ENCODE measurements at places on chromosomes 2 and 18.

- H3K27me3 ChIP-seq: no peaks in the 10 kb centered on the region
- no peak overlapping the region for H3K4me3 ChIP-seq
- peaks cover 7% of the 10 kb centered on the region for H3K36me3 ChIP-seq
- DNase-seq: no peak
- H3K27ac ChIP-seq: no peak overlapping the region
Measured at GRCh38 chr18:23301972-23302371, 151.1 kb upstream of the RIOK3 start.

DNA sequence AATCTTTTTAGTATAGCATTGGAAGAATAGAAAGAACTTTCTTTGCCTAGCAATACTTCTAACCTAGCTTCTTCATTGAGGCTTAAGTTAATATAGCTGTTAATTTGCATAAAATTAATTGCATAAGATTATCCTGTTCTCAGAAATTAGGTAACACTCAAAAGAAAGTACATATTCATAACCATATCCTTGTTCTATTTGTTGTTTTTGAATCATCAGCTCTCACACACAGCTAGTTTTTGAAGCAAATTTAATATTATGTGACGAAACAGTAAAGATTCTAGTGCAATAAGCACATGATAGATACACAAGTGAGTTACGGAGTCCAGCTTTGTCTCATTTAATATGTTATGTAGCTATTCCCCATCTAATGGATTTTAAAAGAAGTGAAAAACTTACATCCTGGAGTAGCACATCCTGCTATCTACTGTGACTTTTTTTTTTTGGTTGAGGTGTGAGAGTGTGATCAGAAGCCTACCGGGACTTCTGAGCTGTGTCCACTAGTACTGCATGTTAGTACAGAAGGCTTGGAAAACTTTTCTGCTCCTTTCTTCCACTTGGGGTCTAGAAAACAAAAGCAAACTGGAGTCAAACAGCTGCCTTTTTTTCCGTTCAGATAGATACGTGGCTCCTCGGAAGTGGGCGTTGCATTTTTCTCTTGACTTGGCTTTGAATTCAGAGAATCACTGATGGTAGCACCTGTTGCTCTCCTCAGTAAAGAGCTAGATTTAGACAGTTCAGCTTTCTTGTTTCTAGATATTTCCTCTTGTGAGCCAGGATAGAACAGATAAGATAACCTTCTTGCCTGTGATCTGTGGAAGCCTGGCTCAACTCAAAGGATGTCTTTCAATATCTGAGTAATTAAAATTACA lies 27.2 kb downstream of the KDM3A start:
- H3K4me1 ChIP-seq: no peaks in the 10 kb centered on the region
- no peak overlapping the region for H3K27ac ChIP-seq
- no peak overlapping the region for H3K4me3 ChIP-seq
- DNase-seq: no peak
- no peaks in the 10 kb centered on the region for H3K27me3 ChIP-seq

GRCh38 chr2:219430633-219431615 lies 3.7 kb upstream of the SPEG start:
- no peaks in the 10 kb centered on the region for H3K27me3 ChIP-seq
- no peak overlapping the region for H3K27ac ChIP-seq
- H3K4me1 ChIP-seq: peaks cover 19% of the 10 kb centered on the region
- DNase-seq: peak; percentile 61

- no peak overlapping the region for H3K4me3 ChIP-seq
- peak; percentile 53 for DNase-seq
- no peaks in the 10 kb centered on the region for H3K36me3 ChIP-seq
- no peaks in the 10 kb centered on the region for H3K27me3 ChIP-seq
- peaks cover 1% of the 10 kb centered on the region for H3K4me1 ChIP-seq
Measured at GRCh38 chr2:19488009-19488691, 129.7 kb upstream of the OSR1 start.

- no peak overlapping the region for H3K4me3 ChIP-seq
- no peaks in the 10 kb centered on the region for H3K36me3 ChIP-seq
- H3K4me1 ChIP-seq: no peaks in the 10 kb centered on the region
- DNase-seq: no peak
Measured at GRCh38 chr2:200101922-200102321, 146.5 kb downstream of the MAIP1 start.

DNA sequence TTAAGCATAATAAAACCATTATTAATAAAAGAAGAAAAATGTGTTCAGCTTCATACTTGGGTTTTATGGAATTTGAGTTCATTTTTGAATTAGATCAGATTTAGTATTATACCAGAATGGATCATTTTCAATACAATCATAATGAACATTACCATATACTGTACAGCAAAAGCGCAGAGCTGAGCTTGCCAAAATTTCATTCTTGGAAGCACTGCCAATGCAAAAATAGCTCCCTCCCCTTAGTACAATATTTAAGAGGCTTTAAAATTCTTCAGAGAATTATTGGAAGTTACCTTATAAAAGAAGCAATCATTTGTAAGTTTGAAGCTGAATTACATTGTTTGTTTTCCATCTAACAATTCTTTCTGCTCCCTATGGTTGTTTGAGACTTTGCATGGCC lies 938.1 kb upstream of the SLC39A10 start:
- H3K27me3 ChIP-seq: no peaks in the 10 kb centered on the region
- H3K4me3 ChIP-seq: no peak overlapping the region
- no peak for DNase-seq
- H3K27ac ChIP-seq: no peak overlapping the region
- no peaks in the 10 kb centered on the region for H3K36me3 ChIP-seq

- H3K27ac ChIP-seq: no peak overlapping the region
- H3K36me3 ChIP-seq: no peaks in the 10 kb centered on the region
- DNase-seq: peak; percentile 30
- H3K27me3 ChIP-seq: peaks cover 10% of the 10 kb centered on the region
Measured at GRCh38 chr2:205903549-205904129, 182.3 kb downstream of the INO80D start.

GRCh38 chr18:32152705-32153448 lies 37.0 kb upstream of the MEP1B start:
- H3K4me3 ChIP-seq: no peak overlapping the region
- no peak overlapping the region for H3K27ac ChIP-seq
- no peaks in the 10 kb centered on the region for H3K27me3 ChIP-seq
- DNase-seq: no peak

GRCh38 chr18:64438178-64438577 lies 289.3 kb upstream of the LINC00305 start:
- H3K27me3 ChIP-seq: no peaks in the 10 kb centered on the region
- H3K4me3 ChIP-seq: no peak overlapping the region
- no peaks in the 10 kb centered on the region for H3K4me1 ChIP-seq
- no peak overlapping the region for H3K27ac ChIP-seq
- H3K36me3 ChIP-seq: no peaks in the 10 kb centered on the region
- DNase-seq: no peak

DNA sequence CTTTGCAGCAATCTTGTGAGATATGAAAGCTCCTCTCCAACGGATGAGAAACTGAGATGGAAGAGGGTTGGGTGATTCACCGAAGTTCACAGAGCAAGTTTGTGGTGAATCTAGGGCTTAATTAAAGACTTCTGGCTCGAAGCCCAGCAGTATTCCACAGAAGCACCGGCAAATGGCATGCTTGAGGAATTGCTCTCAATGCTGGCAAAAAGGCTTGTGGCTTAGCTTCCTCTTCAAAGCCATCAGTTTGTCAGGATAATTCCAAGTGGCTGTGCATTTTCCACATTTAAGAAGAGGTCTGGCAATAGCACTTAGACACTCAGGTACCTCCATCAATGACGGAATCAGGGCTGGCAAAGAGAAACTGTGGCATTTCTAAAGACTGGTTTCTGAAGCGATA lies 98.7 kb upstream of the SLC66A3 start:
- no peak overlapping the region for H3K4me3 ChIP-seq
- peak; percentile 93 for DNase-seq
- H3K27ac ChIP-seq: no peak overlapping the region
- no peaks in the 10 kb centered on the region for H3K36me3 ChIP-seq
- H3K27me3 ChIP-seq: peaks cover 45% of the 10 kb centered on the region

DNA sequence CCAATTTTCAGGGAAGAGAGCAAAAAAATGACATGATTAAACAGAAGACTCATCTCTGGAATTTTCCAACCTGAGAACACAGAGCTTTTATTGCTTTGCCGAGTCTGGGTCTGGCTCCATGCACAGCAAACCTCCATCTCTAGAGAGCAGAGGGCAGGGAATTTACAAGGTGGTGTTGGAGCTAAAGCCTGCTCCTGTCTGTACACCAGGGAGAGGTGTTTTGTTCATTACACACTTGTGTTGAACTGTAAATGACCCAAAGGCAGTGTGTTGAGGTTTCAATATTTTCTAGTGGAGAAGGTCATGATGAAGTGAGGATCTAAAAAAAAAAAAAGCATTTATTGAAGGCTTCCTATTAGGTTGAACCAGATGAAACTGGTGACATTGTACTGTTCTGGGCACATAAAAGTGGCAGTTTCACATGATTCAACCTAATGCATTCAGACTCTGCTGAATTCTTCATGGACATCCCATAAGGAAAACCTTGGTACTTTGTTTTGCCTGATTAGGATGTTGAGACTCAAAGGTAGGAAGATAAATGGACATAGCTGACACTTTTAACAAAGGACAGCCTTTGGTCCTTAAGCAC lies 238.3 kb downstream of the CLIP4 start:
- H3K4me3 ChIP-seq: no peak overlapping the region
- H3K27me3 ChIP-seq: no peaks in the 10 kb centered on the region
- no peak overlapping the region for H3K27ac ChIP-seq
- no peaks in the 10 kb centered on the region for H3K4me1 ChIP-seq
- DNase-seq: no peak
- no peaks in the 10 kb centered on the region for H3K36me3 ChIP-seq

DNA sequence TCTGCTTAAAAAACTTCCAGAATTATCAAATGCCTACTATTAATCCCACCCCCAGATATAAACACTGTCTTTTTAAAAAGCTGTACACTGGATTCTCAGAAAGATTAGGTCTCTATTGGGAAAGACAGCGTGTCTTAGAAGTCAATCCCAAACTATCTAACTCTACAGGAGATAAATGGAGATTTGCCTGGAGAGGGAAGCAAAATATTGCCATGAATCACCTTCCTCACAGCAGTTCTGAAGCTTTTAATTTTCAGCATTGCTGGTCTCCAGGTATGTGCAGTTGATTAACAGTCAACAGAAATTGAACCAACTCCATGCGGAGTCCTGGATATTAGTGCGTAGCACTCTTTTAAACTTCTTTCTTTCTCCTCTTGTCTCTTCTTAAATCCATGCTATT lies 122.2 kb downstream of the DSC3 start:
- H3K36me3 ChIP-seq: no peaks in the 10 kb centered on the region
- no peak overlapping the region for H3K4me3 ChIP-seq
- H3K4me1 ChIP-seq: no peaks in the 10 kb centered on the region
- H3K27me3 ChIP-seq: no peaks in the 10 kb centered on the region

DNA sequence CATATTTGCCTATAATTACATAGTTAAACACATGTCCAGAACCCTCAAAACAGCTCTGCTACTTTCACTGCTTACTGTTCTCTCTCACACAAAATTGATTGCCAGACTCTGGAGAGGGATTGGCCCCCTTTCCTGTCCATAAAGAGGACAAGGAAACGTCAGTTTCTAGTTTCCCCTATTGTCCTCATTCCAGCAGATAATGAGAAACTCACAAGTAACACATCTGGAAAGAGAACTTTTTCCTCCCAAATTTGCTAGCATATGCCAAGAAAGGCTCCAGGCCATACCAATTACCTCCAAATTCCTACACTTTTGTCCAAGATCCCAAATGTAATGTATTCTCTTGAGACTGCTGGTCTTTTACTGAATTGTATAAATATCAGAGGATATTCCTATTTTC lies 200.5 kb downstream of the EXOC6B start:
- no peak overlapping the region for H3K27ac ChIP-seq
- H3K4me1 ChIP-seq: no peaks in the 10 kb centered on the region
- no peaks in the 10 kb centered on the region for H3K36me3 ChIP-seq
- H3K4me3 ChIP-seq: no peak overlapping the region
- H3K27me3 ChIP-seq: no peaks in the 10 kb centered on the region

DNA sequence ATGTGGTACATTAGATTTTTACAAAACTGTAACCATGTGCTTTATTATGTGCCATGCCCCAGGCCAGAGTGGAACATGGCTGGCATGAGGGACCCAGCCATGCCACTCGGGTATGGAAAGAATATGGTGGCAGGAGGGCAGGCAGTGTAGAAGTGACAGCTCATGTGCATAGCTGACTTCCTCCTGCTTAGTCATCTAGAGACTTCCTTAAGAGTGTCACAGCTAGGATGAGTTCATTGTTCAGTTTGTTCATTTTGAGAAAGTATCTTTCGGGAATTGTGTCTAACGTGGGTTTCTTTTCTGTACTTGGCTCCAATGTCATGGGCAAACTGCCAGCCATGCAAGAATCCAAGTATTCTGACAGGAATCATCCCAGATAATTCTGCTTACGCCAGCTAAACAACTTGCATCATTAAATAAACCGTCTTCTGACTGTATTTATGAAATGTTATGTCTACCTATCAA lies 94.3 kb upstream of the ITGB6 start:
- peak; percentile 91 for DNase-seq
- H3K27me3 ChIP-seq: no peaks in the 10 kb centered on the region
- H3K27ac ChIP-seq: peak overlapping the region; percentile 31
- peaks cover 80% of the 10 kb centered on the region for H3K36me3 ChIP-seq
- H3K4me3 ChIP-seq: no peak overlapping the region
- H3K4me1 ChIP-seq: peaks cover 11% of the 10 kb centered on the region

DNA sequence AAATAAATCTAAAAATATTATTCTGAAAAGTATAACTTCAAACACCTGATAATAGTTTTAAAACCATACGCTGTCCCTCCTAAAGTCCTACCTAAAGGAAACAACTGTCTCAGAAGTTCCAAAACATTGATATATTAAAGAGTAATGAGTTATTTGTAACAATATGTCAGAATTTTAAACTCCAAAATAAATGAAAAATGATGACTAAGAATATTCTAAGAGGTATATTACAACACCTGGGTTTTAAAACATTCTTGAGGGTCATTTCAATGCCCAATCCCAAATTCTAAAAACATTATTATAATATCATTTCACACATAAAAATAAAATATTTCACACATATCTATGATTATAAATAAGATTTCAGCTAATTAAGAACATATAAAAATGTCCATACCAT lies 20.2 kb downstream of the KIDINS220 start:
- no peaks in the 10 kb centered on the region for H3K27me3 ChIP-seq
- H3K36me3 ChIP-seq: peaks cover 8% of the 10 kb centered on the region
- H3K27ac ChIP-seq: no peak overlapping the region
- DNase-seq: no peak

- H3K27me3 ChIP-seq: peaks cover 25% of the 10 kb centered on the region
- DNase-seq: no peak
- H3K4me1 ChIP-seq: no peaks in the 10 kb centered on the region
Measured at GRCh38 chr18:59853380-59853779, 46.4 kb upstream of the PMAIP1 start.

- no peaks in the 10 kb centered on the region for H3K36me3 ChIP-seq
- no peak overlapping the region for H3K4me3 ChIP-seq
- H3K27ac ChIP-seq: no peak overlapping the region
- H3K4me1 ChIP-seq: no peaks in the 10 kb centered on the region
- DNase-seq: peak; percentile 83
Measured at GRCh38 chr2:179569831-179570233, 291.6 kb downstream of the ZNF385B start.

GRCh38 chr2:42851186-42851585 lies 58.8 kb upstream of the HAAO start:
- H3K27ac ChIP-seq: no peak overlapping the region
- peaks cover 26% of the 10 kb centered on the region for H3K4me1 ChIP-seq
- H3K27me3 ChIP-seq: no peaks in the 10 kb centered on the region
